ENCODE measurements at places on chromosomes 4 and X. TPM values are rescaled to one million over a fixed set of nuclear protein-coding genes. Genes with fewer than 3 reads are reported as not detected.

DNA sequence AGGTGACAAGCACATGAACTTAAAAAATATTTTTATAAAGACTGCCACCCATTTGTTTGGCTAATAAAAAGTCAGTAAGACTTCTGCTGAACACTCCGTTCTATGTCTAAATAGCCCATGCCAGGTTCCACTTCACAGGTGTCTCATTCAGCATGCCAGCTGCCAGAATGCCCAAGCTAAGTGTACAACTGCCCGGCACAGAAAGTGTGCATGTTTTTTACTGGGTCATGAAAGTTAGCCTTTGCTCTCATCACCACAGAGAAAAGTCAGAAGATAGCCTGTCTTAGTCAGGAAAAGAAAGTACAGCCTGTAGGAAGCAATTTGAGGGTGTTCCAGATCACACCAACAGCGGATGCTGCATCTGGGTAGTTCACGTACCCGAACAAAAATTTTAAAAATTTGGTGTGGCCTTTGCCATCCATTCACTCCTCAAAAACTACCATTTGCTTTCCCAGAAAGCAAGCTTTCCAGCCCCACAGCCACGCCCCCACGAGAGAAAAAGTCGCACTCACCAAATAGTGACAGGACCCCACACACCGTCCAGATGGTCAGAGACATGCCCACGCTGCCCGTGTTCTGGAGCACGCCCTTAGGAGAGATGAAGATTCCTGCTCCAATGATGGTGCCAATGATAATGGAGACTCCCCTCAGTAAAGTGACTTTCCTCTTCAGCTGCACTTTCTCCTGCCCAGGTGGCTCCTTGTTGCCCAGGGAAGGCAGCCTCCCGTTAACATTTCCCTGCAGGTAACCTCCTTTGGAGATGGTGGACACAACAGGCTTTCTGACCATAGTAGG is 671 bp downstream of the SLC7A11 start:
- no peak for DNase-seq

BCORL1 gene
- total RNA-seq = 1.7 TPM

- no peak for DNase-seq
Observed at GRCh38 chr4:63169836-63170235, 1239.4 kb downstream of the TECRL start.

GRCh38 chr4:158801066-158801465 is 32.2 kb downstream of the FNIP2 start:
- no peak for DNase-seq

GAGE12F gene
- total RNA-seq = not detected

ESX1 gene
- total RNA-seq = not detected

OPN1MW3 gene
- total RNA-seq = not detected

FGFR3 gene
- total RNA-seq = 40.0 TPM

DNA sequence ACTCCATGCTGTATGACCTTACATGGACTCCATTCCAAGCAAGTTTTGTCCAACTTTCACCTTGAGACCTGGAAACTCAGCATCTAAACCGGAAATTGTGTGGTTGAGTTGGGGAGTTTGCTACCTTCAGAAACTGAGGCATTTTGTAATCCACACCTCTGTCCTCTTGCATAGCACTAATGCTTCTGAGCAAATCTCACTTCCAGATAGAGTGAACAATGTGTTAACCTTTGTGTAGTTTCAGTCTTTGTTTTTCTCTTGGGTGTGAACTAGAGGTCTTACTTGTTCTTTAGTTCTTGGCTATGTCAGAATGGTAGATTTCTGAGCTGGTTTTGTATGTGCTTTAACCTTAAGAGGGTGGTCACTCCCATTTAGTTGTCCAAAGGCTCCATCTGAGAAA is 48.1 kb upstream of the TCEAL2 start:
- DNase-seq = no peak

GRCh38 chr4:54708339-54709279 is 50.9 kb downstream of the KIT start:
- no peak for DNase-seq

ADH4 gene
- total RNA-seq = 363 TPM

GRCh38 chr4:665381-665750 is 8.7 kb downstream of the ATP5ME start:
- no peak for DNase-seq

GRCh38 chrX:130877892-130878341 is 25.1 kb downstream of the ENOX2 start:
- DNase-seq = no peak

DNA sequence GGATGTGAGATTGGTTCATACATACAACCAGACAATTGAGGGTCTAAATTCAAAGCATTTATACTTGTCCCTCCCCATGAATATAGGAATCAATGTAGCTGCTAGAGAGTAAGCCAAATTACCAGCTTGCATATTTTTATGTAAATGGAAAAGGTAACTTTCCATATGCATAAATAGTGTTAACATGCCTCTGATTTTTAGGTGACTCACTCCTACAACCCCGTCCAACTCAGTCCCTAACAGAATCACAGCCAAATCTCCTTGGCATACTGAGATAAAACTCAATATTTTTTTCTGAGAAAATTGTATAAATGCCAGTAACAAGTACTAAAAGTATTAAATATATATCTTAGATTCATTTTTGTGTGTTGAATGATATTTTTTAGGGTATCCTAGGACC is 67.2 kb downstream of the INPP4B start:
- DNase-seq = no peak

RHOXF1 gene
- total RNA-seq = not detected

- DNase-seq = no peak
Observed at GRCh38 chr4:90159193-90159592, 32.0 kb downstream of the CCSER1 start.

SRP72 gene
- total RNA-seq = 69.7 TPM

DNA sequence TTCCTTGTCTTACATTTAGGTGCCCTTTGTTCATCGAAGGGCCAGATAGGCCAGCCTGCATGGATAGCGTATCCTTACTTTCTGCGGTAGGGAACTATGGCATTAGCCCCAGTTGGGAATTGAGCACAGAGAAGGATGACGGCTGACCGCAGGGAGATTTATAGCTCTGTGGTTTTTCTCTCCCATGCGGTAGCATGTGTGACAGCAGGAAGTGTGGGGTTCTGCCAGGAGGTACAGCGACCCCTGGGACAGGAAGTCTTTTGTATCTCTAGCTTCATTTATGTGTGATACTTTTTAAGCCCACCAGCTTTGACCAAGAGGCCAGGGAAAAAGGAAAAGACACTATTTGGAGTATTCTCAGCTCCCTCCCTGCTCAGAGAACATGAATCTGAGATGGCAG is 33.1 kb downstream of the GAB3 start:
- no peak for DNase-seq

DNA sequence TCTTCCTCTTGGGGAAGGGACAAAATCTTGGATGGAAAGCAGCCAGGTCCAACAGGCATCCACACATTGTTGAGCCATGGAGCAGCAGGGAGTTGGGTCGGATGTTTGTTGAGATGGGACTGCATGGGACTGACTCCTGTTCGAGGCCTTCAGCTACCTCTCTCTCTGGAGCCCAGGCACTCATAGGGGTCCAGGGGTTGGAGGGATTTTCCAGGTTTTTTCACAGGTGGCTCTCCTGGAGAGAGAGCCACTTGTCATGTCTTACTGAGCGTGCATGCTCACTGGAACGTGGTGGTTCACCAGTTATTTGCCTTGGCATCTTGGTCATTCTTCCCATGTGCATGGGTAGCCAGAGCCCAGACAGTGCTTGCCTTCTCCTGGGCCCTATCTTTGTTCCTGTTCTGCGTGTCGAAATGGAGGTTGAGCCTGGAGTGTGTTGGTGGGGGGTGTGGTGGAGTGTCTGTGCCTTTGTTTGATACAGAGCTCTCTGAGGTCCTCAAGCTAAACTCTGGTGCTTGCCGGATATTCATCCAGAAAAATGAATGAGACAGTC is 60.6 kb downstream of the NBDY start:
- no peak for DNase-seq

- DNase-seq = no peak
Observed at GRCh38 chr4:6221301-6221850, 21.0 kb upstream of the JAKMIP1 start.

SSX2B gene
- not detected for total RNA-seq

GRCh38 chr4:140904904-140905303 is 148.7 kb upstream of the TBC1D9 start:
- no peak for DNase-seq

STEEP1 gene
- 14.2 TPM for total RNA-seq

GRCh38 chr4:120769227-120769626 is 153.3 kb downstream of the PRDM5 start:
- DNase-seq = no peak

- DNase-seq = no peak
Observed at GRCh38 chr4:7826176-7826908, 113.3 kb downstream of the AFAP1 start.

- DNase-seq = no peak
Observed at GRCh38 chr4:89303177-89303576, 4.4 kb downstream of the GPRIN3 start.

GRCh38 chr4:166493924-166494345 is 620.9 kb downstream of the TLL1 start:
- DNase-seq = no peak

DNA sequence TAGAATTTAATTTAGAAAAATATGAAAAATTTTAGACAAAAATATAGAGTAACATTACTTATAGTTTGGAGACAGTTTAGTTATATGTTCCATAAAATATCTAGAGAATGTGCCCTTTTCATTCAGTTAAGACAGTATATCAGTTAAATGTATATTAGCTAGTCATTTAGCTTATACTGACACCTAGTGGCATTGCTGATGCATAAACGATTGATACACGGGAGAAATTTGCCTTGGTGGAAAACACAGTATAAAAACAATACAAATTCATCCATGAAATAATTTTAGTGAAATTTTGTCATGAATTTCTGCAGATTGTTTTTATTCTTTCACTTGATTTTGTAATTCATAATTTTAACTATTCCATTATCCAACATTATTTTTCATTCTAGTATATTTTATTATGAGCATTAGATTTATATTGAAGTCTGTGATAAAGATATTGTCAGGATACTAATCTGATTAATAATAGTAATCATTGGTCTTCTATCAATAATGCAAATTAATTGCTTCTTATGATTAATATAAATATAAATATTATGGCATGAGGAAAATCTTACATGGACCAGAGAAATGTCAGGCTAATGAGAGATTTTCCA is 219.0 kb downstream of the TLL1 start:
- DNase-seq = no peak

PTPN13 gene
- 3.2 TPM for total RNA-seq

DNA sequence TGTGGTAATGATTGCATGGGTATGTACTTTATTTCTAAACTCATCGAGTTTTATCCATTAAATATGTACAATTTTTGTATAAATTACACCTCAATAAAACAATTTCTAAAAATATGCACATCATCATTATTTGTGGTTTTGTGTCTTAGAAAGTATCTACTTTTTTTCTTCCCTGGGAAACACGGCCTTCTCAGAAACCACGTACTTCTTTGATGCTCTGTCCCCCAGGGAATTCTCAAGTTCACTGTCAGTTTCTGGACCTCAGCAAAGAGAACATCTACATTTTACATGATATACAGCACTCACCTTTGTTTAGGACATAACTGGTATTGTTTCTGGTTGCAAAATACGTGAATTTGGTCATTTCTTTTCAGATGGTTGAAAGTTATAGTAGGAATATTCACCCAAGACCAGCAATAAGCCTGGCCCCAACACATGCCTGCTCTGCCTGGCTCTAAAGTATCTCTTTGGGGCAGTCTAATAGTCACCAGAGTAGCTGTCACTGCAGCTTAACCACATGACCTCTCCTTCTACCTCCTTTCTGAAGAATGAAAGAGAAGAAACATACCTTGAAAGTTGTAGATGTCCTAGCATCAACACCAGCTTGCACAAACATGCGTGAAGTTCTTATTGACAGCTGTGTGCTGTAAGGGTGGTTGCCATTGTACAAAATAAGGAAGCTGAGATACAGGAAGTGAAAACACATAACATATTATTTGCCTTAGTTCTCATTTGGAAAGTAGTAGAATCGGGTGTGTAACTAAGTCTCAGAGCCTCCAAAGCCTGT is 48.4 kb upstream of the SPANXN4 start:
- no peak for DNase-seq

NWD2 gene
- total RNA-seq = 0.37 TPM

- no peak for DNase-seq
Observed at GRCh38 chr4:127586922-127587571, 45.7 kb upstream of the INTU start.

DNA sequence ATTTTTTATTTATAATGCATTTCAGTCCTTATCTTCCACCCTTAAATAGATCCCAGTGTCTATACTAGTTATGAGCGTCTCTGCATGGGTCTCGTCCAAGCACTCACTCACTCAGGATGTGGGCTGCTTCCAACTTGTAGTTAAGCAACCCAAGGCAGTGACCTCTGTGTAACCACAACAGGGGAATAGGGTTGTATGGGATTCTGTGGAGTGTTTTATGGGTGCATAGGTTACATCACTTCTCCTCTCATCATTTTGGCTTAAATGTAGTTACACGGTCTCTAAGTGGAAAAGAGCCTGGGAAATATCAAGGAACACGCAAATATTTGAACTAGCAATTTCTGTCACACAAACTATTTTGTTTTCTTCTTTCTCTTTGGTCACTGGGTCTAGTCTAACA is 931.0 kb downstream of the STIM2 start:
- no peak for DNase-seq

IGSF1 gene
- total RNA-seq = 50.7 TPM

DNA sequence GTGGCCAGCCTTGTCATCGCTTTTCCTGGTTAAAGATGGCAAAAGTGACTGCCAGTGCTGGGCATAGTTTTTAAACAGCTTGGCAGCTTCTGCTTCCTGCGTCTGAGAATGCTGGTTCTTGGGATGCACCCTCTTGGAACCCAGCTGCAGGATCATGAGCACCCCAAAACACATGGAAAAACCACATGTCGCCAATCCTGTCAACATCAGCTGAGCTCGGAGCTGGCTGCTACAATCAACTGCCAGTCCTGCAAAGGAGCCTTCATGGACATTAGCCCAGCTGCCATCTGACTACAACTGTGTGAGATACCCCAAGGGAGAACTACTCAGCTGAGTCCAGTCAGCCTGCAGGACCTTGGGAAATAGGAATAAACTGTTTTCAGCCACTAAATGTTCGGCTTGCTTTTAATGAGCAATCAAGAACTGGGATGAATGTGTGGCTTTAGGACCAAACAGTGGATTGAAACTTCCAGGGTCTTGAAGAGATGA is 31.0 kb downstream of the OSTC start:
- no peak for DNase-seq

GRCh38 chr4:95355021-95355420 is 193.8 kb downstream of the UNC5C start:
- DNase-seq = no peak

GRCh38 chr4:137238456-137239162 is 293.7 kb downstream of the PCDH18 start:
- DNase-seq = no peak

DNA sequence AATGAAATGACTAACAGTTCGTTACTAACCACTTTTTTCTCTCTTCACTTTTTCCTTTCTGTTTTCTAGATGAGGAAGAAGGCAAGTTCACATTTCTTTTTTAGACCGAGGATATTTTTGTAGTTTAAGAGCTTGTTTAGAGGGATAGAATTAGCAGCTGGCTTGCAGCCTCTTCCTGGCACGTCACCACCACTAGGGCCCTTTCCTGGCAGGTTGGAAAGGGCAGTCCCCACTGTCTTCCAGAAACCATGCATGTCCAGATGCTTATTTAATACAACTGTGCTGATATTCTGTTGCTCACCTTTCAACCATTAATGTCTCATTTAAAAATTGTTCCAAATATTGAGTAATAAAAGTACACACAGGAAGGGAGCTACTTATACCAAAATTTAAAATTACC is 209.5 kb upstream of the PACRGL start:
- no peak for DNase-seq

GRCh38 chr4:38859501-38859900 is 2.9 kb upstream of the TLR6 start:
- DNase-seq = no peak

GRCh38 chr4:30413915-30414314 is 306.3 kb upstream of the PCDH7 start:
- DNase-seq = no peak

SLC26A1 gene
- total RNA-seq = 41.0 TPM

Data from liver (tissue), 10 donors.